ENCODE measurements at places on chromosomes 12 and 14.

- no peak for DNase-seq
These were observed 2.0 kb upstream of the TNFAIP2 start for GRCh38 chr14:103121121-103121845.

GRCh38 chr12:132505105-132505851, 15.3 kb downstream of the FBRSL1 start:
- no peak for DNase-seq

- no peak for DNase-seq
These were observed 21.6 kb downstream of the FERMT2 start for GRCh38 chr14:52929192-52929807.

- no peak for DNase-seq
These were observed 56.1 kb downstream of the SYT10 start for GRCh38 chr12:33383503-33383902.

DNA sequence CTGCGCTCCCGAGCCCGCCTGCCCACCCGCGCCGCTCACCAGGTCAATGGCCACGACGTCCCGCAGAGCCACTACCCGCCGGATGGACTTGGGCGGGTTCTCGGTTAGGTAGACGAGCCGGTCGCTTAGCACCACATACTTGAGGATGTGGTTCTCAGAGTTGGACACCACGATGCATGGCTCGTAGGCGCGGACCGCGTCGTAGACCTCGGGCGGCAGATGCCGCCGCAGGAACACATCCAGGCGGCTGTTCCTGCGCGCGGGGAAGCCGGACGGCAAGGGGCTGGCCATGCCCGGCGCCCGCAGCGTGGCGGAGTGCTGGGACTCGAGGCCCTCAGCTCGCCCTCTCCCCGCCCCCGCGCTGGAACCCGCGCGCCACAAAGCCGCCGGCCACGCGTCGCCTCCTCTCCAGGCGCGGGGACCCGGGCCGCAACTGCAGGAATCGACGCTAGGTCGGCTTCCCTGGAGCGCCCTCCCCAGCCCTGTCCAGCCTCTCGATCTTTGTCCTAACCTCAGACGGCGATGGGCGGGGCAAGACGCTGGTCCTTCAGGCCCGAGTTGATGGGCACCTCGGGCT, at the start of gene C12orf56:
Gene C12orf56, minus strand, starts transcription at position 484 of the 577 bp plus-strand sequence. Its CDS starts 193 bp downstream, at position 291.
- no peak for DNase-seq

DNA sequence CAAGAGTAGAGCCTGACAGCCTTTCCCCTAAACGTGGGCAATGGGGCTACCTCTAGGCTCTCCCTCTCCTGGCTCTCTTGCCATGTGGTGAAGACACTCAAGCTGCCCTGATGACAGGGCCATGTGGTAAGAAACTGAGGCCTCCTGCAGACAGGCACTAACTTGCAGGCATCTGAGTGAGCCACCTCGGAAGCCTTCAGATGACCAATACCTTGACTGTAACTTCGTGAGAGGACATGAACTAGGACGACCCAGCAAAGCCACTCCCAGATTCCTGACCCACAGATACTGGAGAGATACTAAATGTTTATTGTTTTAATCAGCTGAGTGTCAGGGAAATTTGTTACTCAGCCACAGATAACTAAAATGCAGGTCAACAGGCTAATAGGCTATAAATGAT, 96.4 kb downstream of the EFCAB11 start:
- no peak for DNase-seq

DNA sequence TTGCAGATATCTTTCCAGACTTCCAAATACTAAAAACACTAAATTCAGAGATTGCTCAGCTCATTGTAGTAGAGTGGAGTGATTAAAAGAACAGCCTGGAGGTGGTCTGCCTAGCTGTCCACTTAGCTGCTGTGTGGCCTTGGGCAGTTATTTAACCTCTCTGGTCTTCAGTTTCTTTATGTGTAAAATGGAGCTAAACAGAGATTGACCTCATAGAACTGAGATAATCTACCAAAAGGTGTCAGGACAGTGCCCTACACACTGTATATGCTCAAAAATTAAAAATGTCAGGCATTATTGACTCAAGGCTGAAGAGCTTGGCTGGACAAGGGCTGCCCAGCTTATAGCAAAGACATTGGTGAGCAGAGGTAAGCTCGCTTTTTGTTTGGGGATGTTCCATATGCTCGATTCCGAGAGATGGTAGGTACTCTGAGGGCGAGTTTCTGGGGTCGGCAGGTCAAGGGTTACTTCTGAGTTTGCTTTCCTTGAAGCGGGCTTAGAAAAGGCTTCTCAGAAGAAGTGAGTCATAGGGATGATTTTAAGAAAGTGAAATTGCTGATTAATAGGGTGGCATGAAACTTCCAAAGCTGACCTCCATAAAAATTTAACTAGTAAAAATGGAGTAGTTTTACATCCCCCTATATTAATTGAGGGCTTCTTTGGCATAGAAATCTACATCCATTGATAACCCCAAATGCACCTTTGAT, 107.5 kb downstream of the GPATCH2L start:
- no peak for DNase-seq

- no peak for DNase-seq
These were observed 16.1 kb upstream of the PLEKHG6 start for GRCh38 chr12:6294156-6295093.

DNA sequence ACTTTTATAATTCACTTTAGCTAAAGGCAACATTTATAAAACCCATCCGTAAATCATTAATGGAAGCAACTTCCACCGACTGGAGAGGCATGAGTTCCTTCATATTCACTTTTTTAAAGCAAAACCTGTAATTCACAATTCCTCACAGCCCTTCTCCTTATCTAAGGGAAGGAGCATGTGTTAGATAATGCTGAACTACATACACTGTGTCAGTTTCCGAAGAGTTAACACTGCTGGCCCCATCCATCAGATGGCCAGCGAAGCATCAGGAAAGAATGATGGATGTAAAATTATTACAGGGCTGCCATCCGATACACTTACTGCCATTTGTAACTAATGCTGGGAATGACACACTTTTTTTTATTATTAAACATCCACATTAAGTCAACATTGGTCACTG, 392.8 kb downstream of the SOX5 start:
- no peak for DNase-seq

GRCh38 chr12:111686574-111687105, 787 bp downstream of the ACAD10 start:
- DNase-seq, result no peak

- DNase-seq, result no peak
These were observed 8.0 kb downstream of the IFT43 start for GRCh38 chr14:75993567-75994041.

GRCh38 chr12:2902272-2902880, 11.7 kb downstream of the TULP3 start:
- DNase-seq, result no peak

- DNase-seq, result no peak
These were observed 50.5 kb upstream of the DACT1 start for GRCh38 chr14:58587271-58587670.

- DNase-seq, result no peak
These were observed 50.5 kb downstream of the IFNG start for GRCh38 chr12:68109001-68109400.

GRCh38 chr14:71001742-71002141, 94.5 kb downstream of the PCNX1 start:
- DNase-seq, result no peak

GRCh38 chr14:30064454-30064853, 136.8 kb upstream of the PRKD1 start:
- no peak for DNase-seq

DNA sequence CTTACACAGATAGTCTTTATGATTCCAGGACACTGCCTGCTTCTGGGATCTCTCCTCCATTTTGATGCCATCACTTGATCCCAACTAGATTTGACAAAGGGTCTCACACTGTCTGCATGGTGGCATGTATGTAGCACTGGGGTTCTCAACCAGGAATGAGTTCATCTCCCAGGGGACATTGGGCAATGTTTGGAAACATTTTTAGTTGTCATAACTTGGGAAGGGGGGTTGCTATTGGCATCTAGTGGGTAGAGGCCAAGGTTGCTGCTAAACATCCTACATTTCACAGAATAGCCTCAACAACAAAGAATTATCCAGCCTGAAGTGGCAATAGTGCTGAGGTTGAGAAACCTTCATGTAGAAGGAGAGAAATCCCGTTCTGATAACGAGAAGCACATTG, 376.2 kb downstream of the DPF3 start:
- DNase-seq, result no peak

- DNase-seq, result no peak
These were observed 184.4 kb upstream of the GRIP1 start for GRCh38 chr12:66863276-66863675.

GRCh38 chr14:33657476-33657875, 293.4 kb downstream of the EGLN3 start:
- no peak for DNase-seq

GRCh38 chr12:68915055-68915454, 17.9 kb downstream of the CPM start:
- DNase-seq, result no peak

DNA sequence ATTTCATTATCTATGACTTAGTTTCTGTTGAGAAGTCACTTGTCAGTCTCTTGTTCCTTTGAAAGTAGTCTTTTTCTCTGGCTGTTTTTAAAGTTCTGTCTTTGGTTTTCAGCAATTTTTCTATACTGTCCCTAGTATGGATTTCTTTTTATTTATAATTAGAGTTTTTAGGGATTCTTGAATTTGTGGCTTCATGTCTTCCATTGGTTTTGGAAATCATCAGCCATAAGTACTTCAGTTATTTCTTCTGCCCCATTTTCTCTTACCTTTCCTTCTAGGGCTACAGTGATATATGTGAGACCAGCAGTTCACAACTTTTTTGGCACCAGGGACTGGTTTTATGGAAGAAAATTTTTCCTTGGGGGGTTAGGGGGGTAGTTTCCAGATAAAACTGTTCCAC, 90.0 kb upstream of the EVL start:
- DNase-seq, result no peak

DNA sequence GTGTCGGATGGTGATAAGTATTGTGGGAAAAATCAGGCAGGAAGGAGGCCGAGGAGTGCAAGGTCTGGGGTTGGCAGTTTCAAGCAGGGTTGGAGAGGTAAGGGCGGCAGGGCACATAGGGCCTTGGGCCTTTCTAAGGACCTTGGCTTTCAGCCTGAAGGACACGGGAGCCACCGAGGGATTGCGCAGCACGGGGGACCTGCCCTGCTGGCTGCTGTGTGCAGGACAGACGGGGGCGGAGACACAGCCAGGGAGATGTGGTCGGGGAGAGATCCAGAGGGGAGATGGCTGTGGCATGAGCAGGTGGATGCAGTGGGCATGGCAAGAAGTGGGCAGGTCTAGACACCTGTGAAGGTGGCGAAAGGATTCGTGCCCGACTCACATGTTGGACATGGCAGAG, 14.7 kb downstream of the OTUB2 start:
- no peak for DNase-seq

GRCh38 chr12:12985817-12986408, 14.2 kb downstream of the HEBP1 start:
- no peak for DNase-seq

DNA sequence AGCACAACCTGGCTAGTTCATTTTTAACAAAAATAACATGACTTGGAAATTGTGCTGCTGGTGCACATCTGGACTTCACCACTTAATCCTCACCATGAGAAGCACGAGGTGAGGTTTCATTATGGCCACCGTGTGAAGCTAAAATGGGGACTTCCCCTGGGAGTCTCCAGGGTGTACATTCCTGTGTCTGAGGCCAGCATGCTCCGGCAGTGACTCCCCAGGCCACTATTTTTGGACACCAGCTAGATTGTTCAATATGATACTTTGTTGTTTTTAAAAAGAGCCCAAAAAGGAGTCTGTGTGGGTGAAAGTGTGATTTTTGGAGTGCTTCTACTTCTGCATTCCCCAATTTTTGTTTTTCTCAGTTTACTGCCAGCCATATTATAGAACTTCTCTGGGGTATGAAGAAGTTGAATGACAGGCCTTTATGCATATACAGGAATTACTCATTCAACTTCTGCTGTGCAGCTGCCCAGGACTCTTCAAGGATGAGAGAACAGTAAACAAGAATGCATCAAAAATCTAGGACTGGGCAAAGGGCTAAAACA, 16.9 kb upstream of the AICDA start:
- DNase-seq, result no peak

- no peak for DNase-seq
These were observed 7.3 kb downstream of the ATG14 start for GRCh38 chr14:55404173-55404854.

DNA sequence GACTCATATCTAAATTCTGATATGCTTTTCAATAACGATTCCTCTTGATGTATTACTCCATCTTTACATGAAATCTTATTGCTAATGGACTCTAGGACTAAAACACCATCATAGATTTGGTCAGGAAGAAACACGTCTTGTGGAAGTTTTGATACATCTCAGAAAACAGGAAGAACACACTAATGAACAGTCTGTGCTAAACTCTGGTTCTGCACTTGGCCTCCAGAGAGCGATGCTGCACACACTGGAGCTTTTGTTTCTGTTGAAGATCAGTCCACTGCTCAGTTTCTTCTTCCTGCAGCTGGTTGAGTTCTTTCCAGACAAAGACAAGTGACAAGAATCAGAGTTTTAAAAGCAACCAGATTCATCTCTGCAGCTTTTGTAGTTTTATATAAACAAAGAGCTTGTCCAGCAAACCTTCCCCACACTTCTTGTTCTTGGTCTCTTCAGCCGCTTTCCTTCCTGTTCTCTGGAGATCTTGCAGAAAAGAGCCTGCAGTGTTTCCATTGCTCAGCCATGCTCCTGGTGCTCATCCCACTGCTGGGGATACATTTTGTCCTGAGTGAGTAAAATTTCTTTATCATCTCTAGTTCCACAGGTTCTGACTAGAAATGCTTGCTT, 229.1 kb upstream of the OR4E1 start:
- DNase-seq, result no peak

DNA sequence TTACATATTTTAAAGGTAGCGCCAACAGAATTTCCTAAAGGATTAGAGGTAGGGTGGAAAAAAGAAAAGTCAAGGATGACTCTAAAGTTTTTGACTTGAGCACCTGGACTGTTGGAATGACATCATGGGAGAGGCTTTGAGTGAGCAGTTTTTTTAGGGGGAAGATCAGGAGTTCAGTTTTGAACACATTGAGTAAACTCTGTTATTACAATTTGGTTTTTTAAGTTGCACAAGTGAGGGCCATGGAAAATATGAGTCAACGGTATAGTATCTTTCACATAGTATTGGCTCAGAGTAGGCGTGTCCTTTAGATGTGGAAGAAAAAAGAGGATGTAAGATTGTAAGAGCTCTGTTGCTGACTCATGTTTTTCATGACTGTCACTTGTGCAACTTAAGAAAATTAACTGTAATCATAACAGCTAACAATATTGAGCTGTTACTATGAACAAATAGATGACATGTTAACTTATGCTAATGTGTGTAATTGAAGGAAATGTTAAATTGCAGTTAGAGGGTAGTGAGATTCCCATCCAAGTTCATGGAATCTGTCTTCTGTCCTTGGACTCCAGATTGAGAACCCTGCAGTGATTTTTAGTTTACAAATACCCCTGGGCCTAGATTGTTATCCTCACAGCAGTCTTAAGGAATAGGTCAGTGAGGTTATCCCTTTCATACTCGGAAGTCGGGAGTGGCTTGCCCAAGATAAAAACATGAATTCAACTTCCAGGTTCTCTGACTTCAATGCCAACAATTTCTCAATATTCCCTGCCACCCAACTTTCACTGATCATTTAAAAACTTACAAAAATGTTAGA, 48.2 kb upstream of the ATP2B1 start:
- no peak for DNase-seq

GRCh38 chr12:106917503-106917902, 38.2 kb upstream of the TMEM263 start:
- DNase-seq, result no peak

Measured in activated naive CD4-positive, alpha-beta T cell (primary cell).